Stimulated activated CD4-positive, alpha-beta T cell treated with anti-CD3 and anti-CD28 coated beads, Interleukin-12 subunit alpha, Interleukin-12 subunit beta, amount 100 ng/mL, for 24 hours (primary cell): ENCODE measurements at places on chromosomes 2 and 18.

- no peak for DNase-seq
Observed at GRCh38 chr2:189582140-189582808, 1.7 kb upstream of the SLC40A1 start.

- DNase-seq = no peak
Observed at GRCh38 chr2:105384216-105384615, 14.6 kb downstream of the FHL2 start.

GRCh38 chr2:9961013-9961412, 9.5 kb downstream of the GRHL1 start:
- DNase-seq = no peak

GRCh38 chr2:111923276-111923804, 24.9 kb downstream of the MERTK start:
- DNase-seq = no peak

DNA sequence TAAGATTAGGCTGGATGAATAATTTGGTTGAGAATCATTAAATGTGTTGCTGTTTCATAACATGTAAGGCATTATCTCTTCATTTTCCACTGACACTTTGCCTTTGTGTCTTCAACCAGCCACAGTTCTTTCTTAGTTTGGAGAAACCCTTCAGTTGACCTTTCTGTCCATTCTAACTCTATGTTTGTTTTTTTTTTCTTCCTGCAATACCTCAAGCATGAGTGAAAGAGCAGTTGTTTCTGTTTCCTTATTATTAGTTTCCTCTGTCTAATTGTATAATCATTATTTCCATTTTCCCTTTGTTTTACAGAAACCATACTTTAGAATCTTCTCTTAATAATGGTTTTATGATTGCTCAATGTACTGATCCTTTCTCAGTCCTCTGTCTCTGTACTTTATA, 25.6 kb downstream of the HADHB start:
- DNase-seq = no peak

GRCh38 chr2:221554769-221555493, 17.2 kb downstream of the EPHA4 start:
- no peak for DNase-seq

- DNase-seq = no peak
Observed at GRCh38 chr18:10035281-10035991, 121.6 kb downstream of the VAPA start.

- DNase-seq = no peak
Observed at GRCh38 chr2:178452870-178453269, 1.7 kb downstream of the PJVK start.

DNA sequence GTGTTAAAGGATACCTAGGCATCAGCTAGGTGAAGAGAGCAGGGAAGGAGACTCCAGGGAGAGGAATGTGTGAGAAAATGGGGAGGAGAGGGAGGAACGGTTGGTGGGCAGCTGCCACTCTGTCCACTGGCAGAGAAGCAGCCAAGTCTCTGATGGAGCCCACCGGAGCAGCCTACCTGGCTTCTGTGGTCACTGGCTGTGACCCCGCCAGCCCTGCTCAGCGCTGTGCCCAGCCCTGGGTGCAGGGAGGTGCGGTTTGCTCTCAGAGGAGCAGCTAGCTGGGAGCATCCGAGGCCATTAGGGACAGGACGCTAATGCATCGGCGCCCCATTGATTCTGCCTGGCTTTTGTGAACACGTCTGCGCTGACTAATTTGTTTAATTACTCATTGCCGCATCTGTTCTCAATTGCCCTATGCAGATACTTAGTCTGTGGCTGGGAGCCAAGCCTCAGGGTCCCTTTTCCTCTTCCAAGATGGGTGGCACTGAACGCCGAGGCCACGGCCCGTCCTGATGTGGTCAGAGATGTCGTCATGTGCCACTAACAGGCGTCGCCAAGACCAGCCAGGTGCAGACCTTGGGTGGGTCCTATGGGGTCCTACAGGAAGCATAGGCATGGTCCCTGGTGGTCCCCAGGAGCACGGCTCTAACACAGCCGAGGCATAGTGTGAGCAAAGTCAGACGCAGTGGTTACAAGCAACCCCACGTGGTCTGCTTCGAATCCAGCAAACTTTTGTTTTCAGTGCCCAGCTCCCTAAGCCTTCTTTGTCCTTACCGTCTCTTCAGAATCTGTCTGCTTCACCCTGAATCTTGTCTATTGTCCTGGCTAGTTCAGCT, 82.0 kb downstream of the RRM2 start:
- DNase-seq = no peak

- DNase-seq = no peak
Observed at GRCh38 chr18:57804557-57804956, 1.4 kb upstream of the ATP8B1 start.

GRCh38 chr2:219626540-219626939, 890 bp upstream of the SLC4A3 start:
- no peak for DNase-seq

DNA sequence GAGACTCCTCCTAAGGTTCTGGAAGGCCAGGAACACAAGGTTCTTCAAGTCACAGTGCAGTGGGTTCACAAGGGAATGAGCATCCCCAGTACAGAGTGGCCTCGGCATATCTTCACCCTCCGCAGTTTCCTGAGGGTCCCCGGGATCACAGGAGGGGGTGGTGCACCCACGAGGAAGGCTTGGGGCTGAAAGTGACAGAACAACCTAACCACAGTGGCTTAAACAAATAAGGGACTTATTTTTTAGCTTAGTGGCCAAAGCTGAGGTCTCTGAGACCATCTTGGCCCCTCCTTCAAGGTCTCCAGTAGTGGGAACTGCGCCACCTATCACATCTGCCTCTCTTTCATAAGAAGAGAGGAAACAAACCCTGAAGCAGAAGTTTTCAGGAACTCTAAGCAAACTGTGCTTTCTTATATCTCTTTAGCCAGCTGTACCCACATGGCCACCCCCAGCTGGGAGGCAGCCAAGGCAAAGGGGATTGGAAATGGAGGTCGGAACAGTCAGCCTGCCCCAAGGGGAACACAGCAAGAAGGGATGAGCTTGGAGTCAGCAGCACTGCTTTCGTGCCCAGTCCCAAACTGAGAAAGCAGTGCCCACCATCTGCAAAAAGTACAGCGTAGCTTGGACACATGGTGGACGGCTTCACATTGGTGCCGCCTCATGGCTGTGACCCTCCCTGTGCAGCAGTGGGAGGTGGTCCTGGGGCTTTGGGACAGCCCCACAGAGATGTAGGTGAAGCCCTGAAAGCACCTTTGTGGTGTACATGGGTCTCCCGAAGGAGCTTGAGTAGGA, 260.0 kb upstream of the ID2 start:
- DNase-seq = no peak

GRCh38 chr2:179768765-179769164, 92.6 kb downstream of the ZNF385B start:
- no peak for DNase-seq

DNA sequence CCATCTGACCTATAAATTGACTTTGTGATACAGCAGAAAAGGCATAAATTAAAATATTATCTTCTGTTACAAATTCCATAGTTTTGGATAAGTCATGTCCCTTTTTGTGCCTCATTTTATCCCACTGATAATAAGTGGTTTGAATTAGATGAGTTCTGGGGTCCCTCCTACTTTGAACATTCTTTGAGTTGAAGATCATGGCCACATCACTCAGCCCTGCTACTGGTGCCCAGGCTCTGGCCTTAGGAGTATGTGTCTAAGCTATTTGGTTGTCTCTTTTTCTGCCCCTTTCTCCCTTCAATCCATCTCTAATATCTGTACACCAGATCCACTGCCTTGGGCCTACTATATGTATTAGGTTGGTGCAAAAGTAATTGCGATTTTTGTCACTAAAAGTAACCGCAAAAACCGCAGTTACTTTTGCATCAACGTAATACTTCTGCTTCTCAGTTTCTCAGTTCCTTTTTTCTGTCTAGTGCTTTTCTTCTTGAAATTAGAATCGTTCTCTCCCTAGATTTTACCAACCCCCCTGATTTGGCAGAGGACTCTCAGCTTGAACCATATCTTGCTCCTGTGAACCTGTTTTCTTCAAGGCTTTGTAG, 362.5 kb upstream of the TNP1 start:
- DNase-seq = no peak

DNA sequence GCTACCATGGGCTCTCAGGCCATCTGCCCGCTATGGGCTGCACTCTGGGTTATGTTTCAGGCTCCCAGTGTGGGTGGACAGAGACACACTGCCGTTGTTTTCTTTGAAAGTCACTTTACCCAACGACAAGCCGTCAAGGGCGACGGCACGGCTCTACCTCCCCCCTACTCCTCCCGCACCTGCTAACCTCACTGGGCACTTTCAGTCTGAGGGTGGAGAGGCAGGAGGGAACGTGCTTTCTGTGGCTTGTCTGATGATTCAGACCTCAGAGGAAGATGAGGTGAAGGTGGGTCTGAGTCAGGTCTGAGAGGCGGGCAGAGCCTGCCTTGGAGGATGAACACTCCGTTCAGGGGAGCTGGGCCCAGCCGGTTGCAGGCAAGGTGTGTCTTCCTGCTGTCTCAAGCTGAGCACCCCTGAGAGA, 147.6 kb upstream of the HDAC4 start:
- DNase-seq = peak; percentile 44

- DNase-seq = no peak
Observed at GRCh38 chr2:105373344-105373781, 25.5 kb downstream of the FHL2 start.

DNA sequence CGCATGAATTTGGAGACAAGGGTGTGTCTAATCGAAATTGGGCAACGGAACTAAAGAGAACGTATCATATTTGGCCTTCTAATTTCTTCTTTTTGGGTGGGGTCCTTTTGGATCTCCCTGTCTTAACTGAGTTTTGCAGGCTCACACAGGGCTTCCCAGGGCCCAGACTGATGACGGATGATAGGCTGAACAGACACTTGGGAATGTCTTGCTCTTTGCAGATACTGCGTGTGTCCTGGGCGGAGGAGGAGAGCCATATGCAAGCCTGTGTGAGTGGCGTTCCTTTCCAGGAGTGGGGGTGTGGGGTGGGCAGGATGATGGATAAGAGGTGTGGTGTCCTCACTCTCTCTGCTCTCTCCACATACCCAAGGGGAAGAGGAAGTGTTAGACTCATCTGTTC, 40.1 kb downstream of the TNP1 start:
- DNase-seq = no peak

DNA sequence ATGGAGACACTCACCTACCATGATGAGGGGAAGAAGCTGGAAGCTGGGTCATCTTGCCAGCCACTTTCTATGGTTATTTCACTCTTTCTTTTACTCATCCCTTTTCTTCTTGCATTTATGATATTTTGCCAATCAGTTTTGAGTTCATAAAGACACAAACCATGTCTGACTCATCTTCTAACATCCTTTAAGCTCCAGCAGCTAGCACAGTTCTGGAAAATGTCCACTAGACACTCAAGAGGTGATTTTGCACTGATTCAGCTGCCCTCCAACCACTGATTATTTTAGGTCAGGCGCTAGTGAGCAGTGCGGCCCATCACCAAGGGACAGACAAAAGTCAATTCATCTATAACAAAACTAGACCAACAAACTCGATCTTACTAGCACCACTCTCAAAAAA, 537.1 kb upstream of the ID2 start:
- DNase-seq = no peak

- peak; percentile 95 for DNase-seq
Observed at GRCh38 chr2:27086090-27086723, 365 bp upstream of the KHK start.

- DNase-seq = no peak
Observed at GRCh38 chr18:28837100-28837499, 660.2 kb upstream of the CDH2 start.

GRCh38 chr2:33246432-33246831, 230.0 kb upstream of the RASGRP3 start:
- no peak for DNase-seq

DNA sequence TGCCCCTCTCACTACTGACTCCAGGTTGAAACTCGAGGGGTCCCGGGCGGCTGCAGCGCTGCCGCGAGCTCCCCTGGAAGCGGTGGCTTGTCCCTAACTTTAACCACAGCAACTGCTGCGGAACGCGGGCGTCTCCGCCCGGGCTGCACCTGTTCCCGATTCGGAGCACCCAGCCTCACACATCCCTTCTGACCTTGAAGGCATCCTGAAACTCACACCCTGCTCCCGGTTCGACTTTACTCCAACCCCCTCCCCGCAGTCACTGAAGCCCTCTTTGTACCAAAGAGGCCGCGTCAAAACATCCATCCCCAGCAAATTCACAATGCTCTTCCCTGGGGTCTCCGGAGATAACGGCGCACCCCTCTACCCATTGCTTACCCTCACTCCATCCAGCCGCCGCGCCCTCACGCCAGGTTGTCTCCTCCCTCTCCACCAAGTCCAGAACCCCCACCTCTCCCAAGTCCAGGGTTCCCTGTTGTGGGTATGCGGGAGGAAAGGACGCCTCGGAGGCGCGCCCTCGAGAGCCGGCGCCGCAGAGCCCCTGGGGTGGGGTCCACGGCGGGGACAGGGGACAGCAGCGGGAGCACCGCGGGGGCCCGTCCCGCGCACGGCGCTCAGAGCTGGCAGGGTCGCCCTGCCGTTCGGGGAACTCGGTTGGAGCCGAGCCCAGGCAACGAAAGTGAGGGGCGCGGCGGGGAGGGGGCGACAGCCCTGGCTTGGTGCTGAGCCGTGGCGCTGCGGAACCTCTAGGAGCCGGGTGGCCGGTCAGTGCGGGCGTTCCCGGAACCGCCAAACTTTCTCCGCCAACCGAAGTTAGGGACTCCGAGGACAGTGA, 934 bp downstream of the MYO5B start:
- no peak for DNase-seq
